ENCODE measurements at places on chromosomes 12 and 14.

DNA sequence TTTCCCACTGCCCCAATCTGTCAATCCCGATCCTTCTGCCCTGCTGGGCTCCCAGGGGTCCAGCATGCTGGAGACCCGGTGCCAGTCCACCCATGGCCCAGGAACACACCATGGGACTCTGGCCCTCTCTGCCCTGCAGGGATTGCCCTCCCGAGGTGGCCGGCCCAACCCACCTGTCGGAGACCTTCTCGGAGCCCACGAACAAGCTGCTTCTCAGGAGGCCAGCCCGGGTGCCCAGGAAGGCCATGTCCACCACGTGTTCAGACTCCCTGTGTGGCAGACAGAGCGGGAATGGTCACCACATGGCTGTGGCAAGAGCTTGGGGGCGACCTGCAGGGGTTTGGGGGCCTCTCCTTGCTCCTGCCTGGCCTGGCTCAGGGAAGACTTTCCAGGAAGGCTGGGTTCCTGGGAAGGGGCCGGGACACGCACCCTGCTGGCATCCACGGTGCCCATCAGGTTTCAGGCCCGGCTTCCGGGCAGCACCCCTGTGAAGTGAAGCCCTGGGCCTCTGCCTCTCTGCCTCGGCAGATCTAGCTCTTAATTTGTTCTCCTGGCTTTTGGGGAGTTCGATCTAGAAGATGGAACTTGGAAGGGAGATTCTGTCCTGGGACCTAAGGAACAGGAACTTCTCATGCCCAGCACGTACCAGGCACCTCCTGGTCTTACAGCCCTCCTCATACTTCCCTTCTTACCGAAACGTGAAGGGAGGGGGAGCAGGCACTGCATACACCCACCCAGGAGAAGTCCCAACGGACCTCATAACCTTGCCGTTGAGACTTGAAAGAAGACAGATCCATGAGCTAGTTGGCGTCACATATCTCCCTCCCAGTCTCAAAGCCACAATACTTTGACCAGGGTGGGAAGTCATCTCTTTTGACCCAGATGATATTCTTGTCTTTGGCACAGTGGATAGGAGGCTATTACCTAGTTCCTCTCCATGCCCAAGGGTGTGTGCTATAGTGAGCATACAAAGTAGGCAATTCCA lies 26.3 kb downstream of the LRTM2 start:
- no peak for DNase-seq

DNA sequence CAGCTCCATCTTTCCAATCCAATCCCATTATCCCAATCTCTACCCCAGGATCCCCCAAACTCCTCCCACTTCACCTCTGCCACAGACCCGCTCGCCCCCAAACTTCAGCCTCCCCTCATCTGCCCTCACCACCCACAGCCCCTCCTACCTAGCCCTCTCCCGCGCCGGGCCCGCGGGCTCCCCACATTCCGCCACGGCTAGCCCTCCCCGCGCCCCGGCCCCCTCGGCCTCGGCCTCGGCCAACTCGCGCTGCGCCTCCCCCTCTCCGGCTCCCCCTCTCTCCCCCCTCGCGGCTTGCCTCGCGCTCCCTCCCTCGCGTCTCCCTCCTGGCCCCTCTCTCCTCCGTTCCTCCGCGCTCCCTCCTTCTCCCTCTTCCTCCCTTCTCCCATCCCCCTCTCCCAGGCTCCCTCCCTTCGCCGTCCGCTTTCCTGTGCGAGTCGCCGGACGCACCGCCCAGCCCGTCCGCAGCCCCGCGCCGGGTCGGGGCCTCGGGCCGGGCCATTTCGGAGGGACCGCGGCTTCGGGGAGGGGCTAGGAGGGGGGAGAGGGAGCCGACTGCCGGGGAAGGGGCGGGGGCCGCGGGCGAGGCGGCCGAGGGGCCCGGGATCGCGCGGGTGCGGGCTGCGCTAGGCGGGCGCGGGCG lies at the start of gene ATN1:
Gene ATN1 (plus strand): TSS at position 581 of the 643 bp plus-strand sequence. CDS start 6,043 bp downstream, outside the sequence.
- peak; percentile 85 for DNase-seq

DNA sequence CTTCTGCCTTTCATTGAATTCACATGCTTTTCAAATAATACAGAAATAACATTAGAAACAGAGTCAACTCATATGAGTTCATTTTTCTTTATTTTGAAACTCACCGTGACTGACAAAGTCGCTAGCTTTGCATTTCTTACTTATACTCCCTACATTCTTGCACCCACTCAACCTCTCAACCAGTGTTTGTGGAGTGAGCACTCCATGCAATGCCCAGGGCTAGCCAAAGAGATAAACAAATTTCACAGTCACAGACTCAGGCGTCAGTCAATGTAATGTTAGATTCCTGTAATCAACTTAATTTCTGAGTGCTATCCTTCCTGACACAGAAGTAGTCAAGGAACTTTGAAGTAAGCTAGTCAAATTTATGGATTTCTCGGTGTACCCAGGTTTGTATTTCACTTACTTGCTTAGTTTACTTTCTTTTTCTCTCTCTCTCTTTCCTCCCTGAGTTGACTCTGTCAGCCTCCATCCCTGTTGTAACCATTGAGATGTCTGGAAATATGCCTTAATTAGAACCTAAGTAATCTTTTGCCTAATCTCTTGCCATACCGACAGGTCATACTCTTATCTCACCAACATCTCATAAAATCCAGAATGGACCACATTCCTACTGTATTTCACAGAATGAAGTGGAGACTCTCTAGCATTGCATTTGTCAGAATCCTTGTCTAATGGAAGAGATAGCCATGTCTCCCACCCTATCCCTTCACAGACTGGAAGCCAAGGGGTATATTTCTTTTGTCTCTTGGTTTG lies 413.0 kb downstream of the AEBP2 start:
- no peak for DNase-seq

DNA sequence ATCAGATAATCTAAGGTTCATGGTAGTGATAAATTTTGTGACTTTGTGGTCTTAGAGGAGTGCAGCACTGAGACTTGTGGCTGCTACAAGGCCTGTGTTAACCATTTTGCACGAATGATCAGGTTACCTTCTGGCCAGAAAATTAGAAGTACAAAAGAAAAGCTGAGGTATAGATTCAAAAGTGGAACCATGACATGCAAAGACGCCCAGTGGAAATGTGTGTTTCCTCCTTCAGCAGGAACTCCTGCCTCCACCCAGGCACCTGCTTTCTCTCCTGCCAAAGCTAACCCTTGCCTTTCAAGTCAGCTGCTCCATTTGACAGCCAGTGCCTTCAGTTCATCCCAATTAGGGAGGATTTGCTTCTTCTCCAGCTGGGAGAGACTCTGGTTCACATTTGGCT lies 10.1 kb downstream of the PDE6H start:
- DNase-seq = no peak

- no peak for DNase-seq
Measured at GRCh38 chr12:95520816-95521215, 30.5 kb downstream of the USP44 start.

DNA sequence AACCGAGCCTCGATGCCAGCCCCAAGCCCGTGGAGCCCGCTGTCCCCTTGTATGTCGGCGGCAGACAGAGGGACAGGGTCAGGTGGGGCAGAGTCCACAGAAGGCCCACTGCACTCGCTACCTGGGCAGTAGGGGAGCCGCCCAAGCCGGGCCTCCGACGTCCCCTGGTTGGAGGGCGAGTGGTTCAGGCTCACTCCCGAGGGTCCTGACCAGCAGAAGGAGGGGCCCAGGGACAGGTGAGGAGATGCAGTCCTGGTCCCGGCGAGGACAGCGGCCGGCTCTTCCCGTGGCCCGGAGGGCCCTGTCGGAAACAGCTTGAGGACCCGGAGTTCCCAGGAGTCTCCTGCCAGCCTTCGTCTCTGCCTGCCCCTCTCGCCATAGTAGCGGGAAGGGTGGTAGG lies 216.7 kb upstream of the SFSWAP start:
- no peak for DNase-seq
